Stimulated activated CD4-positive, alpha-beta T cell treated with anti-CD3 and anti-CD28 coated beads, TNF-alpha, amount 100 ng/mL, for 48 hours (primary cell): ENCODE measurements at places on chromosomes 2 and 18.

DNA sequence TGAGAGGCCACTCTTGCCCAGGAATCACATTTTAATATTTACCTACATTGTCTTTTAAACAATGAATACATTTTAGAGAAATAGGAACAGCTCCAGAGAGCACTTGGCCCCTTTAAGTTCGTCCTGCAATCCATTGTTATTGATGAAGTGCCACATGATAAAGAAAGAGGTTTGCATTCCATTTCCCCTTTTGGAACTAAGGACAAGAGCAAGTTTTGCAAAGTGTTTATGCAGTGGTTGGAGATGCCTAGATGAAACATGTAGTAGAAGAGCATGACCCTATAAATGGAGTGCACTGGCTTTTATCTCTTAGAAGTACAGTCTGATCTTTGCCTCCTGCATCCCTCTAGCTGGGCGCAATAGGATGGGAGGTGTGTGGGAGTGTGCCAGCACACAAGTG lies 118.7 kb upstream of the CNTNAP5 start:
- DNase-seq, result no peak

- DNase-seq, result no peak
These were observed 199.4 kb upstream of the FN1 start for GRCh38 chr2:215635071-215635787.

- DNase-seq, result no peak
These were observed 438.2 kb downstream of the SLC4A3 start for GRCh38 chr2:220065581-220065980.

DNA sequence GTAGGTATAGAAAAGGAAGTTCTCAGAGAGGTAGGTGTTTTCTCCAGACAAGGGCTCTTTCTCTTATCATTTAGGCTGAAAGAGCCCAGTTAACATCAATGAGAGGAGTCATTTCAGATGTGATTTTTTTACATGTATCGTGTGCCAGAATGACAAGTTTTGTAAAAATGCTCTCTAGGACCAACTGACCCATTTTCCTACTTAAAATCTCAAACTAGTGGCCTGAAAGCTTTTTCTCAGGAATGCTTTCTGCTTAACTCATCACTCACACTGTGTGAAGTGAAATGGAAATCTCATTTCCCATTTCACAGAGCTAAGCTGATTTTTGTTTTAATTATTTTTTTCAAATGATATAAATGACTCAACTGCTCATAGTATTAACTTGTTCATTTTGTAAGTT lies 128.7 kb upstream of the CYP26B1 start:
- DNase-seq, result no peak

DNA sequence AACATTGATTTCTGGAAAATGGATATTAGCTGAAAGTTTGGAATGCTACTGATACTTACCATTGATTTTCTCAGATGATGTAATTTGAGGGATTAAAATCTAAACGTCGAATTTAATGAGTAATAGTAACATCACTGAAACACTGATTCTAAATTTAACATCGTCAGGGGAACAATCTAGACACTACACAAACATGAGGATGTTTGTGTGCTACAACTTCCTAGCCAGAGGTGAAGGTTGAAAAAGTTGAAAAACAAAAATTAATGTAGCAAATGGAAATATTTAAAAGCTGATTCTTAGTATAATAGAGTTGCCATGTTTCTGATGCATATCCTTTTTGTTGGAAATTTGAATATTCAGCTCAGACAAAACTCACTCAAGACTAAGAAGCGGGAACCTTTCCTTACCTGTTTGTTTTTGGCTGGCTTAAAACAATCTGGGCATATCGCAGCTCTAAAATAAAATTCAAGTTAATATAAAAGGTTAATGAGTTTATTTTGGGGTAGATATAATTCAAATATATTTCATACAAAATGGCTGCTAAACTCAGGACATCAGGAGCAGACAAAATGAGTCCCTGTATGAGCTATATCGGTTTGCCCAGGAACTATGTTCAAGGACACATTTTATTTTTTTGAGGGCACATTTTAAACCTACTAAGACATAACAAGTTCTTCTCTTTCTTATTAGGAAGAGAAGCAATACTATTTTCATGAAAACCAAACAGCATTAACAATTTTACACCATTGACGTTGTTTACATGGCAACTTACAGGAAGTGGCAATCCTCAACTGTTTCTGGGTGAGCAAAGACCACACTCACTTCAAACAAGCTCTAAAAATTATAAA lies 52.6 kb upstream of the PEX13 start:
- DNase-seq, result no peak

GRCh38 chr2:216113572-216113971 lies 4.4 kb downstream of the XRCC5 start:
- no peak for DNase-seq

- DNase-seq, result no peak
These were observed 36.8 kb downstream of the COL4A4 start for GRCh38 chr2:227127201-227127600.

DNA sequence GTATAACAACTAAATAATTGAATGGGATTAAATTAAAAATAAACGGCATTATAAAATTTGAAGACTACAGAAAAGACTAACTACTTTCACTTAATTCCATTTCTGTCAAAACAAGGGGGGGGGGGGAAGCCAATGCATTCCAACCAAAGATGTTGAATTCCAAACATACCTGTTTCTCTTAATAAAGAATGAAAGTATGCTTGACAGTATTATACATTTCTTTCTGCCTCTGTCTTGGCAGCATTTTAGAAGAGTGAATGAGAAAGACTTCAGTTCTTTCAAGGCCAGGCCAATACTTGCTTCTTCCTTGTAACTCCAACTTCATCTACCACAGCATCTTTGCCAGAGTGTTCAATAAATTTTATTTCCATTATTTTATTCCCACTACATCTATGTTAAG lies 65.9 kb downstream of the PDE11A start:
- DNase-seq, result no peak

GRCh38 chr2:165909466-165909865 lies 44.1 kb downstream of the TTC21B start:
- no peak for DNase-seq

DNA sequence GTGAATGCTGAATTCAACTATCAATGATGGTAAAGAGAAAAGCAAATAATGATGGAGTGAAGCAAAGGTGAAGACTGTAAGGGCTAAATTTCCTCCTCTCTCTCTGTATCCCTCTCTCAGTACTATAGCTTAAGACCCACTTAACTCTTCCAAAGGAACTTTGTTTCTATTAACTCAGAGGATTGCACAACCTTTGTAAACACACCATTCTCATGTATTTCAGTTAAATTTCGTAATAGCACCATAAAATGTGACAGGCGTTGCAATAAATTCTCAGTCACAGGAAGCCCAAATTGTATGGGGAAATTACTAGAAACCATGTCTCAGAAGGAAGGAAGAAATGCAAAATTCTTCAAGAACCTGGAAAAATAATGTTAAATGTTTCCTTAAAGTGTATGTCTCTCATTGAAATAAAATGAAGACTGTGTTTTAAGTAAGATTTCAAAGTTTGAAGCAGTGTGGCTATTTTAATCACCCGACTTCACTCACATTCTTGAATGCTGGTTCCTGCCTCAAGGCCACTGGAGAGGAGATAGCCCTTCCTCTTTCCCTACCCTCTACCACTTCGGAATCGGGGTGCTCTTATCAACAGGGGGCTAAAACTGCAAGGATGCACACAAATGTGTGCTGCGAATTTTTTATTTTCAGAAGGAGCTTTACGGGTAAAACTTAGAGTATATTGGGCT lies 112.1 kb downstream of the FTCDNL1 start:
- no peak for DNase-seq

DNA sequence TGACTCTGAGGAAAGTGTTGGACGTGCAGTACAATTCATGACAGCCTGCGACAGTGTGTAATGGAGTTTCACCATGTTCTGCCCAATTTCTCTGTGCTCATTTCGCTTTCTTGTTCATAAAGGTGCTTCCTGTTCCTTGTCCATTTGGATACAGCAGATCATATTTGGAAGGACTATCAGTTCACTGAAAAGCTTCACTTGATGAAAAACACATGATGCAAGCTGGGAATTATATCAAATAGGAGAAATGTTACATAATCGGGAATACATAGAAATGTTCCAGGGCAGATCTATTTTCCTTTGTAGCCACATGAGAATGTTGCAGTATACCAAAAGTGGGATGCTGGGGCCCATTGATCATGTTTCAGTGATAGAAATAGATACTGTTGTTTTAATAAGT lies 266.3 kb upstream of the SLC14A2 start:
- DNase-seq, result no peak

GRCh38 chr2:157784823-157785175 lies 91.3 kb downstream of the ACVR1 start:
- no peak for DNase-seq

- DNase-seq, result no peak
These were observed 658.6 kb upstream of the FANCL start for GRCh38 chr2:58899692-58900091.

- no peak for DNase-seq
These were observed 223.5 kb downstream of the RNF152 start for GRCh38 chr18:61669320-61669719.

- no peak for DNase-seq
These were observed 30.2 kb upstream of the ROCK1 start for GRCh38 chr18:21141668-21142422.

GRCh38 chr2:145592361-145592760 lies 1072.4 kb upstream of the ZEB2 start:
- no peak for DNase-seq

GRCh38 chr2:44886414-44886813 lies 55.1 kb upstream of the SIX3 start:
- DNase-seq, result no peak

GRCh38 chr2:175755169-175755568 lies 246.9 kb downstream of the LNPK start:
- no peak for DNase-seq

DNA sequence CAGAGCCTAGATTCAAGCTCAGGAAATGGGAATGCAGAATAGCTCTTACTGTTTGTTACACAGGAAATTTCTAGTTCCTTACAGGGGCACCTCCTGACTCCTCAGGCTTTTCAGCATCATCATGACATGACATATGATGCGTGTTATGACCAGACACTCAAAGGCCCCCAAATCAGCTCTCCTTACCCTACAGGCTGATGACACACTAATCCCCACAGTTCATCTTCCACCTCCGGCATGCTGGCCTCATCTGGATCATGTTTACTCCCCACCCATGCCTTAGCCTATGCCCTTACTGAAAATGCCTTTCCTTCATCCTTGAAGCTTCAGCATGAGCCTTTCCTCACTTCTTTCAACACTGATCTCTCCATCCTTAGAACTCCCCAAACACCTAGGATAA lies 356.9 kb downstream of the SETBP1 start:
- no peak for DNase-seq

DNA sequence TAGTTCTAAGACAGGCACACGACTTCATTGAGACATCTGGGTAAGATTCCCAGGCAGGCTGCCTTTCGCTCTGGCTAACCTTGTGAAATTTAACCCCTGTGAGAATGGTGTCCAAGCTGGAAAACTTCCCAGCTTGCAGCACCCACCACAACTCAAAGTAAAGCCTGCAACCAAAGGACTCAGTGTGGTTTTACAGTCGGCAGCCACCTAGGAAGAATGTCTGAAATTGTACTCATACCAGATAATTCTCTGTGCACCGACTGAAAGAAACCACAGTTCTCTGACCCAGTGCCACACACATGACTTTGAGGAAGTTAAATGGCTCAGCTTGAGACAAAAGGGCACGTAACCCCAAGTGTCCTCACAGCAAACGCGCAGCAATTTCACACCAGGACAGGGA lies 125.7 kb downstream of the RBMS1 start:
- no peak for DNase-seq

GRCh38 chr18:34911661-34912384 lies 129.4 kb upstream of the MAPRE2 start:
- no peak for DNase-seq

DNA sequence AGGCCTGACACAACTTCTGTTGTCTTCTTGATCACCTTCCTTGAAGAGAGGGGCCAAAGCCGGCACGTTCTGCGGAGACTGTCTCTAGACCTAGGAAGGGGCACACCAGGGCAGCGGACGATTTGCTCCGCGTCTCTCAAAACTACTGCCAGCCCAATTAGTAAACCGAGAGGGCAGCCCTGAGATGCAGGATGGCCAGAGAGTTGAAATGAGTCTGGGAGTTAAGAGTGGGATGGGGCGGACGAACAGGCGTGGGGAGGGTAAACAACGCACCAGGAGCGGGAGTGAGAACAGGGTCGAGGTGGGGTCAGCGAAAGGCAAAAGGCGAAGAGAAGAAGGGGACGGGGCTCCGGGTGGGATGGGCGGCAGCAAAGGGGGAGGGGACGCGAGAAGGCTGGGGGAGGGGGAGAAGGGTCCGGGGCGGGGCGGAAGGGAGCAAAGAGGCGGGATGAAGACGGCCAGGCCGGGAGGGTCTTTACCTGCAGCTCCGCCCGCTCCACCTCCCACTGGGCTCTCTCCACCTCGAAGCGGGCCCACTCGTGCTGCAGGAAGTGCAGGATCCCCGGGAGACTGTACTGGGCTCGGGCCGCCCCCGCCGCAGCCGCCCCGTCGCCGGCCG lies 476 bp downstream of the STRN start:
- DNase-seq, result no peak

DNA sequence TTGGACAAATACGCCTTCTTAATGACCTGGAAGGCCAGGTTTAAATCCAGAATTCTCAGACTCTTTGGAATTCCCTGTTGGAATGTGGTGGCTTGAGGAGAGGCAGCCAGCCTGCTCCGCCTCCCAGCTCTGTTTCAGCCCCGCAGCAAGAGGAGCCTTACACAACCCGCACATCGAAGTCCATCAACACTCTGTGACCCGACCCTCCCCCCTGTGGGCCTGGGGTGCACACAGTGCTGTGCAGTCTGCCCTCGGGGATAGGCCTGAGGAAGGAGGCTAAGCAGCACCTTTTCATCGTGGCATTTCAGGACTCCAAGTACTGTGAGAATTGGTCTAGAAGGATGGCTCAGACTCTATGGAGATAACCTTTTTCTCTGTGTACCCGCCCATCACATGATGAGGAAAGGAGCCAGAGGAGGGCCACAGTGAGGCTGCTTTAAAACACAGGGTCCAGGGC lies 73.7 kb downstream of the GREB1L start:
- DNase-seq, result no peak

GRCh38 chr2:54546923-54547720 lies 91.0 kb downstream of the SPTBN1 start:
- no peak for DNase-seq

DNA sequence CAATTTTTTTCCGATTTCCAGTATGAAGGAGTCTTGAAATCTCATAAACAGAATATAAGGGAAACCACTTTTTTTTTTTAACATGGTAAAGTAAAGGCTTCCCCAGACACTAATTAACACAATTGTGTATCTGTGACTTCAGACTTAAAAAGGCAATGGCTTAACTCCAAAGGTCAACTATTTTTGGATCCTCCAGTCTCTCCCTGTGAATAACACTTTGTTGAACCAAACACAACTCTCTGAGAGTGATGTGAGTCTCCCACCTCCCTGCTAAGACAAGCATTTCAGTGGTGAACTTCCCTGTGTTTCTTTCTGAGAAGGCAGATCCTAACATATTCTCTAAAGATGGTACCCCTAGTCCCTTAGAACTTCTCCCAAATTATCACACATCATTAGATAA lies 219.6 kb upstream of the RBBP8 start:
- no peak for DNase-seq

GRCh38 chr2:38835015-38835601 lies 40.6 kb downstream of the DHX57 start:
- DNase-seq, result no peak
